CD8-positive, alpha-beta memory T cell (primary cell): ENCODE measurements at places on chromosomes 7 and 10. TPM values are rescaled to one million over a fixed set of nuclear protein-coding genes. Genes with fewer than 3 reads are reported as not detected.

DNA sequence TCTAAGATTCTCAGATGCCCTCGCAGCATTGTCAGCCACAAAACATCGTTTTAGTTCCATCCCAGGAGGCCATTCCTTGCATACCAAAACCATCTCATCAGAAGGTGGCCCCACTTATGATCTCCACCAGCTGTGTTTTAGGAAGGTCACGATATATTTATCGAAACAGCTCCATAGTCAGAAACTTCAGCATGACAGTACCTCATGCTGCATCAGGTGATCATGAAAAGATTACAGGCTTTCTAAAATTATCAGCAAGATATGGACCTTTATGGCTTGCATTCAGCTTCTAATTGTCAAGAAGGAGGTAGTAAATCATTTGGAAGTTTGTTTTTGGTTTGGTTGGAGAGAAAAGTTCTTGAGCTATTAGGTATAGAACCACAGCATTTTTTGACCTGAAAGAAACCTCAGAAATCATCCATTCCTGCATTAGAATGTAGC, 20.0 kb downstream of the JAZF1 start:
- H3K4me3 ChIP-seq = no peak overlapping the region
- H3K4me1 ChIP-seq = peaks cover 4% of the 10 kb centered on the region
- no peaks in the 10 kb centered on the region for H3K27me3 ChIP-seq
- no peaks in the 10 kb centered on the region for H3K36me3 ChIP-seq

DNA sequence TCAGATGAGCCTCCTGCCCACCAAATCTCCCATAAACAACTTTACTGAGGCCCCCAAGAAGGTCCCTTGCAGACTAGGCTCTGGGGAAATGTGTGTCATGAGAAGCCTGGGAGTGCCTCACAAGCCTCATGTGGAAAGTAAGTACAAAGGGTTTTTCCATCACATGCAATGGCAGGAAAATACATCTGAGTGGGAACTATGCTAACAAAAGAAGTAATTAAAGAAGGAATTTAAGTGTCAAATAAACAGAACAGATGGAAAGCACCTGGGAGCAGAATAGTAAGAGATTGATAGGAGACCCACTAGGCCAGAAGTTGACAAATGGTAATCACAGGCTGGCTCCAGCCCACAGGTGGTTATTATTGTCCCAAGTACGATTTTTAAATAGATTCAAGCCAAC, 20.5 kb downstream of the GSAP start:
- H3K4me1 ChIP-seq = no peaks in the 10 kb centered on the region
- DNase-seq = no peak
- H3K27me3 ChIP-seq = no peaks in the 10 kb centered on the region
- no peak overlapping the region for H3K4me3 ChIP-seq
- no peaks in the 10 kb centered on the region for H3K36me3 ChIP-seq
- no peak overlapping the region for H3K27ac ChIP-seq

DNA sequence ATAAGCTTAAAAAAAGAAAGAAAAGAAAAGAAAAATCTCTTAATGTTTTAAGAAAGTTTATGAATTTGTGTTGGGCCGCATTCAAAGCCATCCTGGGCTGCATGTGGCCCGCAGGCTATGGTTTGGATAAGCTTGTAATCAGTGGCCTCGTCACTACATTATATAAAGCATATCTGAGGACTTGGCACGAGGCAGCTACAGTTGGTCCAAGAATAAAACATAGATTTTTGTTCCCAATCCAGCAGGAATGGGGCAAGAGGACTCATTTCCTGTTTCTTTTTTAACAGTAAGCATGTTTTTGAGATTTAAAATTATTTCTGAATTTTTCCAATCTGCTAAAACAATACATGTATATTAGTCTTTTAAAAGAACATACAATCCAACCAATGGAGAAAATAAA, 28.6 kb downstream of the MCM10 start:
- no peak for DNase-seq
- H3K4me1 ChIP-seq = no peaks in the 10 kb centered on the region
- no peaks in the 10 kb centered on the region for H3K36me3 ChIP-seq
- H3K27me3 ChIP-seq = no peaks in the 10 kb centered on the region
- no peak overlapping the region for H3K27ac ChIP-seq
- no peak overlapping the region for H3K4me3 ChIP-seq

DNA sequence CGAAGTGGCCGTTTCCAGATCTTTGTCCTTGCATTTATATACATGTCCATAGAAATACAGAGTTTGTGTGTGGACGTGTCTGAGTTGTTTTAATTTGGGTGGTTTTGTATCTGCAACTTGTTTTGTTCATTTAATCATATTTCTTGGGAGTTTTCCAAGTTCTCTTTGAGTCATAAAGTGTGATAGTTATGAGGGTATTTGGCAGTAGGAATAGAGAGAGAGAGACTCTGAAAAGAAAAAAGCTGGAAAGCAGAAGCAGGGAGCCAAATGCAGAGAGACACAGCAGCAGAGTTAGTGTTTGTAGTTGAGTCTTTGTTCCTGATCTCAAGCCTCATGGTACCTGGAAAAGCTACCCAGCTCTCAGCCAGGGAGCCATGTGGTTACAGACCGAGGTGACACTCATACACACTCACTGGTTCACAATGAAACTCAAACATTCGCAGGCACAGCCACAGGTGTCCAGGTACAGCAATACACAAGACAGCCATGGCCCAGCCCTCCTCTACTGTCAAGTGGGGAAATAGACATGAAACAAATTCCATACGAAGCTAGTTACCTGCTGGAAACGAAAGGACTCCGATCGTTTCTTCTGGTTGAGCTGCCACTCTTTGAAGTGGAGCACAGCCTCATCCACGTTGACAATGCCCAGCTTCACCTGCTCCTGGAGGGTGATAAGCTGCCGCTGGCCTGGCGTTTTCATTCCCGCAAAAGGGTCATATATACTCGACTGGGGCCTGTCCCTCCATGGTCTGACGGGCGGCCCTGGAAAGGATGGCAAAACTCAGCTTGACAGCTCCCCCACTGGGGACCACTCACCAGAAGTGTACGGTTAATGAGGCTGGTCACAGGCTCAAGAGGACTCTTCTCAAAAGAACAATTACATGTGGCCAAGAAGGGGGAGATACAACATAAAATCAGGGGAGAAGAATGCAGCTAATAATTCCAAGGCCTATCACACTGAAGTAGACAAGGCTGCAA, 33.3 kb upstream of the TM9SF3 start:
- H3K27me3 ChIP-seq = no peaks in the 10 kb centered on the region
- H3K4me3 ChIP-seq = no peak overlapping the region
- H3K4me1 ChIP-seq = no peaks in the 10 kb centered on the region
- no peak for DNase-seq

DNA sequence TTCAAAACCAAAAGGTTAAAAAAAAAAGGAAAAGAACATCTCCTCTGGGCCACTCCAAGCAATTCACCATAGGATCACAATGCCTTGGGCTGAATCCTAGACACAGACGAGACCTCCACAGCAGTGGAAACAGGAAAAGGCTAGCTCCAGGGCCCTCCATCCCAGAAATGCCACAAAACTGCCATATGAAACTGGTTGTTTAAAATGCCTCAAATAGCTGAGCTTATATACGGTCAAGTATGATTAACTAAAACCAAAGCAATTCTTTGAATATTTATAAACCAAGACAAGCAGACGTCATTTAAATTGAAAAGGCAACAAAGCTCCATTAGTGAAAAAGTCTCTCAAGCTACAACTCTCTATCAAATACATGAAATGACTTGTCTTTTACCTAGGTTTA, 63.1 kb downstream of the DOCK4 start:
- H3K27me3 ChIP-seq = no peaks in the 10 kb centered on the region
- no peak overlapping the region for H3K4me3 ChIP-seq
- H3K4me1 ChIP-seq = no peaks in the 10 kb centered on the region
- no peaks in the 10 kb centered on the region for H3K36me3 ChIP-seq
- no peak for DNase-seq

The ZNF804B gene
- not detected for polyA plus RNA-seq

The SH2B2 gene
- polyA plus RNA-seq = 1.5 TPM
